Ureter (tissue), 1 donor: ENCODE measurements at places on chromosomes 7 and 10. TPM values are rescaled to one million over a fixed set of nuclear protein-coding genes. Genes with fewer than 3 reads are reported as not detected.
A peak's percentile ranks its signal among the peaks of the same experiment; 100 is the strongest.

DNA sequence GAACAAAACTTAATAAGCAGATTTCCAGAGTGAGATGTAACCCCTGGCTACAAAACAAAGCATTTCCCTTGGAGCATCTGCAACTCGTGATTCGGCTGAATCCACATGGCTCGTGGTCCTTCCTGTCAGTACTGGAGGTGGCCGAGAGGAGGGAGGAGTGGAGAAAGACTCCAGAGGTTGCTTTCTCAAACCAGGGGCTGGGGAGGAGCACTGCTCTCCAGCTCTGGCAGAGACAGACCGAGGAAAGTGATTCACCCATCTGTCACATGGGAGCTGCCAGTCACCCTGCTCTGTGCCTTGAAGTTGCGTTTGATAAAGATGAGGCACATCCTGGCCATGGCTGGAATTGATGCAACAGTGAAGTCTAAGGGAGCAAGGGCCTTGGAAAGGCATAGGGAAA is 72.7 kb downstream of the COL13A1 start:
- no peak for DNase-seq

GRCh38 chr7:608954-609353 is 89.3 kb upstream of the PDGFA start:
- no peak for DNase-seq

DNA sequence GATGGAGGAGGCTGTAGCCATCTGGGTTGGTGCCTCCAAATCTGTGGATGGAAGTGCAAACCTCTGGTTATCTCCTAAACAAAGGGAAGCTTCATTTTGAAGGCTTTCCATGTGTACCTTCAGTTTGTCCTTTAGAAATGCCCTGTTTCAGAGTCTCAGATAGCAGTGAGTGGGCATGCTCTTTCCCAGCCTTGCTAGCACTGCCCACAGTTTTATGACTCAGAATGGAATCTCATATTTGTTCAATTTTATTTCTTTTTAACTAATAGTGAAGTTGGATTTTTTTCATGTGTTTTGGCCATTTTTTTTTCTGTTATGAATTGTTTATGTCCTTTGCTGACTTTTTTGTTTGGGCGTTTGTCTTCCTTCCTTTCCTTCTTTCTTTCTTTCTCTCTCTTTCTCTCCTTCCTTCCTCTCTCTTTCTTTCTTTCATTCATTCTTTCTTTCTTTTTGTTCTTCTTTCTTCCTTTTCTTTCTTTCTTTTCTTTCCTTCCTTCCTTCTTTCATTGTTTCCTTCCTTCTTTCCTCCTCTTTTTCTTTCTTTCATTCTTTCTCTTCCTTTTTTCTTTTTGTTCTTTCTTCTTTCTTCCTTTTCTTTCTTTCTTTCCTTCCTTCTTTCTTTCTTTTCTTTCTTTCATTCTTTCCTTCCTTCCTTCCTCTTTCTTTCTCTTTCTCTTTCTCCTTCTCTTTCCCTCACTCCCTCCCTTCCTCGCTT is 25.6 kb downstream of the PRF1 start:
- DNase-seq: no peak

- DNase-seq: no peak
Observed at GRCh38 chr7:76217942-76218566, 16.4 kb downstream of the SRRM3 start.

GRCh38 chr10:104104418-104104817 is 17.6 kb upstream of the SFR1 start:
- DNase-seq: no peak

GRCh38 chr7:55128693-55129394 is 110.0 kb downstream of the EGFR start:
- DNase-seq: no peak

- DNase-seq: no peak
Observed at GRCh38 chr7:1969459-1970284, 263.1 kb downstream of the MAD1L1 start.

- DNase-seq: no peak
Observed at GRCh38 chr7:158802535-158803366, 26.6 kb downstream of the ESYT2 start.

DNA sequence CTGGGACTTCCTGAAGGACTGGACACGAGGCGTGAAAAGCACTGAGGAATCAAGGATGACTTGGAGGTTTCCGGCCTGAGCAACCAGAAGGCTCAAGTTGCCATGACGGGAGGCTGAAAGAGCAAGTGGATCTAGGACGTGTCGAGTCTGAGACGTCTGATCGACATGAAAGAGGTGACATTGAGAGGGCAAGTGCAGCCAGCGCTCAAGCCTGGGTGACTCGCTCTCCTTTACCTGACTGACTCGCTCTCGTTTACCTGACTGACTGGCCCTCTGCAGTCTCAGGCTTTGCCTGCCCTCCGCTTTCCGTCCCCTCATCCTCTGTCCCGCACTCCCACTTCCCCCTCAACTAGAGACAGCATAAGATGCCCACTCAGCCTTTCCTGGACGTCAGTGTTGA is 202.6 kb upstream of the FRMD4A start:
- no peak for DNase-seq

GRCh38 chr10:21184216-21184615 is 287.1 kb upstream of the NEBL start:
- no peak for DNase-seq

GRCh38 chr10:103649654-103650423 is 156.3 kb downstream of the NEURL1 start:
- no peak for DNase-seq

GRCh38 chr7:69845721-69846495 is 247.6 kb downstream of the AUTS2 start:
- no peak for DNase-seq

GRCh38 chr7:81925530-81925929 is 155.7 kb upstream of the HGF start:
- no peak for DNase-seq

DNA sequence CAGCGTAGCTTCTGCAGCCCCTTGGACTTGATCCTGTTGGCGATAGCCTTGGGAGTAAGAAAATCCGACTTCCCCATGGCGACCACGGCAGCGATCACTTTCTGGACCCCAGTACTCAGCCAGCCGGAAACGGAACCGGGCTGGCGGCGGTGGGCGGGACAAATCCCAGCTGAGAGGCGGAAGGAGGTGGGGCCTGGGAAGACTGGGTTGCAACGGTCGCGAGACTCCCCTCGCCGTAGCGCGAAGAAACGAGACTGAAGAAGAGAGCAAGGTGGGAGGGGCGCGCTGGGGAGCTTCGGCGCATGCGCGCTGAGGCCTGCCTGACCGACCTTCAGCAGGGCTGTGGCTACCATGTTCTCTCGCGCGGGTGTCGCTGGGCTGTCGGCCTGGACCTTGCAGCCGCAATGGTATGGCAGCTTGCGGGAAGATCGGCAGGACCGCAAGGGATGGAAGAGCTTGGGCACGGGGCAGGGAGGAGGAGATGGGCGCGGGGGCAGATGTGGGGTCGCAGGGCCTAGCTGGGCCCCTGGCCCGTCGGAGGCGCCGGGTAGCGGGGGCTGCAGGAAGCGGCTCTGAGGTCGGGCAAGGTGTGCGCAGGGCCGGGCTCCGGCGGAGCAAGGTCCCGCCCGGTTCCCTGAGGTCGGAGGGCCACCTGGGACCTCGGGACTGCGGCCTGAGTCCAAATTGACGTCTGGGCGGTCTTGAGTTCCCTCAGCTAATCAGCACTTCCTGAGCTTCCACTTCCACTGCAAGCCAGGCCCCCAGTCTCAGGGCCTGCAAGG is at the start of the genes ATP5F1C and KIN:
ATP5F1C (plus strand) TSS at position 321 of the 782 bp plus-strand sequence; CDS start at position 352, 31 bp downstream.
KIN (minus strand) TSS at position 137 of the 782 bp plus-strand sequence; CDS start at position 77, 60 bp downstream.
- DNase-seq: peak; percentile 98

The ATP6V0A4 gene
- 1.2 TPM for total RNA-seq

The NXPH1 gene
- not detected for total RNA-seq

The SEMA3A gene
- 8.1 TPM for total RNA-seq

The HSPB1 gene
- total RNA-seq: 1,074 TPM

The CCAR1 gene
- 81.2 TPM for total RNA-seq

The AHR gene
- 368 TPM for total RNA-seq

The MRPS33 gene
- 63.8 TPM for total RNA-seq

The ANKRD2 gene
- total RNA-seq: 1.1 TPM

The CALHM3 gene
- total RNA-seq: not detected
